ENCODE measurements at places on chromosomes 5 and 9.

DNA sequence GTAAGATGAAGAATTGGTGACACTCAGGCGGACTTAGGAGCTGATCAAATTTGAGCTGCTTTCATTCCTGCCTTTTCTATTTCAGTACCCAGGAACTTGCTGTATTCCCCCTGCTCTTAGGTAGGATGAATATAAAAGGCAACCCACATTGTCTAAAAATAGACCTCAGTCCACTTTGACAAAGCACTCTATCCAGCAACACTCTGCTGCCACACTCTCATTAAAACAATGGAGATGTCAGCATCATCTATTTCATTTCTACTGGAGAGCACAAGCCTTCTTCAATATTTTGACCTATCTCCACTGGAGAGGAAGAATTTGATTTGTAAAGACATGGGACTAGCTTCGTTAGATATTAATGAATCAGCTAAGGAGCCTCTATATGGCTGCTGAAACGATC lies 468.4 kb downstream of the PTPRD start:
- no peaks in the 10 kb centered on the region for H3K4me1 ChIP-seq
- no peak overlapping the region for H3K4me3 ChIP-seq
- H3K27me3 ChIP-seq = no peaks in the 10 kb centered on the region
- no peak for DNase-seq
- no peaks in the 10 kb centered on the region for H3K36me3 ChIP-seq

- no peak overlapping the region for H3K27ac ChIP-seq
- no peak overlapping the region for H3K4me3 ChIP-seq
- DNase-seq = no peak
- no peaks in the 10 kb centered on the region for H3K36me3 ChIP-seq
These were observed 66.7 kb downstream of the DOCK2 start for GRCh38 chr5:169703813-169704212.

DNA sequence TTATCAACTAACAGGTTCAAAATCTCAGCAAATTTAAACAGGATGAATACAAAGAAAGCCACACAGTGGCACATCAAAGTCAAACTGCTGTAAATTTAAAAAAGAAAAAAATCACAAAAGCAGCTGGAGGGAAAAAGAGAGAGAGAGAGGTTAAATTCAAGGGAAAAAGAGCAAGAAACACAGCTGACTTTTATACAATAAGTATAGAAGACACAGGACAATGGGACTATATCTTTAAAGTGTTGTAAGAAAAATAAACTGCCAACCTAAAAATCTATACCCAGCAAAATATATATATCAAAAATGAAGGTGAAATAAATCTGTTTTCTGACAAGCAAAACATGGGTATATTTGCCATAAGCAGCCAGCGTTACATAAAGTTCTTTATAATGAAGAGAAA lies 261.5 kb downstream of the TLE1 start:
- no peaks in the 10 kb centered on the region for H3K36me3 ChIP-seq

GRCh38 chr5:169933127-169933526 lies 47.2 kb downstream of the INSYN2B start:
- H3K27me3 ChIP-seq = no peaks in the 10 kb centered on the region
- H3K4me3 ChIP-seq = no peak overlapping the region
- H3K4me1 ChIP-seq = no peaks in the 10 kb centered on the region
- no peak overlapping the region for H3K27ac ChIP-seq
- DNase-seq = no peak

Data from body of pancreas (tissue), 4 donors.